ENCODE measurements at places on chromosomes 12 and 14. TPM values are rescaled to one million over a fixed set of nuclear protein-coding genes. Genes with fewer than 3 reads are reported as not detected.

The CLEC12A gene
- total RNA-seq: not detected

The NIN gene
- 99.7 TPM for total RNA-seq

The NOXRED1 gene
- total RNA-seq: 1.1 TPM

The FAM161B gene
- 5.8 TPM for total RNA-seq

The NAA25 gene
- total RNA-seq: 35.3 TPM

All from CD4-positive, alpha-beta memory T cell (primary cell).